NCI-H2081 (cell line): ENCODE measurements at places on chromosomes 1 and 21.

- DNase-seq: no peak
These were observed 8.1 kb upstream of the ACOT7 start for GRCh38 chr1:6401673-6402072.

DNA sequence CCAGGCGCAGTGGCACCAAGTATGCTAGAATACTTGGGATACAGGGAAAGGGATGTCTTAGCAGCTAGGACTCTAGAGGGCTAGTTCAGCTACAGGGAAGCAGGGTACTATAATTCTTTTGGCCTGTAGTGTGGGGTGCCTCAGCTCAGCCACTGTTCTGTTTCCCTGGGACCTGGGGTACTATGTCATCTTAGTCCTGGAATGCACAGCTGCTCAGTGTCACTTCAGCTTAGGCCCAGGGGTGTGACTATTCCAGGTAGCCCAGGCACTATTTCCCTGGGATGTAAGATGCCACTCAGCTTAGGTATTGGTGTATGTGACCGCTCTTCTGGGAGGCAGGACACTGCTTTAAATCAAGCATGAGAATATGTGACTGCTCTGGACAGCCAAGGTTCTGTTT is 34.1 kb downstream of the RGSL1 start:
- no peak for DNase-seq

- peak; percentile 39 for DNase-seq
These were observed 3.5 kb downstream of the HDGF start for GRCh38 chr1:156747742-156748669.

GRCh38 chr1:45263132-45263531 is 56.7 kb upstream of the ZSWIM5 start:
- DNase-seq: no peak

DNA sequence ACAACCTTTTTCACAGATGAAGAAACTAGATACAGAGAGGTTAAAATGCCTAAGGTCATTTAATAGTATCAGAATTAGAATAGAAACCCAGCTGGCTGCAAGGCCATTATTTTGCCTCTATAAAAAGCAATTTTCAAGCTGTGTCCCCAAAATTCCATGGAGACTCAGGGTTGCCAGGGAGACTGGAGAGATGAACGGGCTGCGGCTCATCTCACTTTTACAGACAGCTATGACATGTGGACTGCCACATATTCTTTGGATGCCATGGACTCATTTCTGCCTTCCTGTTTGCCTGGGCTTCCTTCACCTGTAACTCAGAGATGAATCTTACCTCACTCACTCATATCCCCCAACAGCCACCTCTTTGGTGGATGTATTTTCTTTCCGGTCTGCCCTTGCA is 17.0 kb downstream of the TOR1AIP2 start:
- DNase-seq: no peak

DNA sequence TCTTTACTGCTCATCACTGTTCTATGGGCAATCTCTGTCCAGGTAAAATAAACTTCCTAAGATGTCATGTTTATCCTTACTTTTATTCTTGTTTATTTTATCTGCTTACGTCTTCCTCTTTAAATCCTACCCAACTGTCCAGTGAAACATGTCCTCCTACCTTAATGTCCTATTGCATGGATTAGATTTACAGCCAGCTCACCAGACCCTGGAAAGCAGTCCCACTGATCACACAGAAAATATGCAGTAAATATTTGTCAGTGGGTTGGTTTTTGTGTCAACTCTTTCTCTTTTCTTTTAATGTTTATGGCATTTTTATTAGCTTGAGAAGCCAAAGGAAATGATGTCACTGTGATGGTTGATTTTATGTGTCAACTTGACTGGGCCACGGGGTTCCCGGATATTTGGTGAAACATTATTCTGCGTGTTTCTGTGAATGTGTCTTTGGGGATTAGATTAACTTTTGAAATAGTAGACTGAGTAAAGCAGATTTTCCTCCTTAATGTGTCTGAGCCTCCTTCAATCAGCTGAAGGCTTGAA is 258.3 kb downstream of the SRGAP2C start:
- no peak for DNase-seq

DNA sequence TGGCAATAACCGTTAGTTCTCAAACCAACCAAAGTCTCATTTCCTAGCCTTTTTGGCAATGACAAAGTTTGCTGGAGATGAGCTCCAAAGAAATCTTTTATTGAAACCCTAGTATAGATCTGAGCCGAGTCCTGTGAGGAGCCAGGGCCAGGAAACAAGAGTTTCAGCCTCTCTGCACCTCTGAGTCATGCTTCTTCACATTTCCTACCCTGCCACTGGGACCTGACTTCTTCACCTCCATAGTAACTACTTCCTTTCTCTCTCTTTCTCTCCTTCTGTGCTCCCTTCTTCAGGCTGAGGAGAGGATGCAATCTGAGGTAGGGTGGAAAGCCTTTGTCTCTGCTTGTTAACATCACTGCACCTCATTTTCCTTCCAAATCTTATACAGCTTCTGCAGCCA is 38.7 kb upstream of the IPO9 start:
- no peak for DNase-seq
